Hematopoietic multipotent progenitor cell treated with erythropoietin and hydrocortisone succinate and interleukin-3 and kit ligand, for 15 days (in vitro differentiated cells): ENCODE measurements at places on chromosomes 3 and 15.

DNA sequence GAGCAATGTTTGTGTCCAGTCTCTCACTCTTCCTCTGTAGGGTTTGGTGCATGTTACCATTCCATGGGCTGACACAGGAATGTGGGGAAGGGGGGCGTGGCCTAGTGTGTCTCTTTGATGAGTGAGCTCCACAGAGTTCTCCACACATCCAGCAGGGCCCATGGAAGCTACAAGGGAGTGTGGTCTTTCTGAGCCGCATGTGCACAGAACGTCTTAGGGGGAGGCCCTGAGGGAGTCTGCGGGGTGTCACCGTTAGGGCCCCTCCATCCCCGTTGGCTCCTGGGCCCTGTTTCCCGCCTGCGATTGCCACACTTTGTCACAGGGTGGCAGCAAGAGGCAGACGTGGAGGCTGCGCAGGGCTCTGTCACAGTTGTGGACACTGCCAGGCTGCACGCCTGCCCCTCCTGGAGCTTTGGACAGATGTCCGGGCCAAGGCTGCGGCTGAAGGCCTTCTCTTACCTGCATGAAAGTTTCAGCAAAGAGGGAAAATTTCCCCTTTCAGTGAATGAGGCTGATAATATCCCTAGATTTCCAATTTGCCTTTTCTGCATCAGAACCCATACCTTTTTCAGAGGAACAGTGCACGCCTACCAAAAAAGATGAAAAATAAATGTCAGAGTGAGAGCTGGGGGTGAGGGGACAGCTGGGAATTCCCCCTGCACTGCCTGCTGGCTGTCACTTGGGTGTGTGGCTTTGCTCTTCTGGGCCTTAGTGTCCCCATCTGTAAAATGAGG lies 24.3 kb downstream of the CACNA2D3 start:
- DNase-seq: no peak

- DNase-seq: no peak
These were observed 210.4 kb downstream of the MCTP2 start for GRCh38 chr15:94441760-94442159.

DNA sequence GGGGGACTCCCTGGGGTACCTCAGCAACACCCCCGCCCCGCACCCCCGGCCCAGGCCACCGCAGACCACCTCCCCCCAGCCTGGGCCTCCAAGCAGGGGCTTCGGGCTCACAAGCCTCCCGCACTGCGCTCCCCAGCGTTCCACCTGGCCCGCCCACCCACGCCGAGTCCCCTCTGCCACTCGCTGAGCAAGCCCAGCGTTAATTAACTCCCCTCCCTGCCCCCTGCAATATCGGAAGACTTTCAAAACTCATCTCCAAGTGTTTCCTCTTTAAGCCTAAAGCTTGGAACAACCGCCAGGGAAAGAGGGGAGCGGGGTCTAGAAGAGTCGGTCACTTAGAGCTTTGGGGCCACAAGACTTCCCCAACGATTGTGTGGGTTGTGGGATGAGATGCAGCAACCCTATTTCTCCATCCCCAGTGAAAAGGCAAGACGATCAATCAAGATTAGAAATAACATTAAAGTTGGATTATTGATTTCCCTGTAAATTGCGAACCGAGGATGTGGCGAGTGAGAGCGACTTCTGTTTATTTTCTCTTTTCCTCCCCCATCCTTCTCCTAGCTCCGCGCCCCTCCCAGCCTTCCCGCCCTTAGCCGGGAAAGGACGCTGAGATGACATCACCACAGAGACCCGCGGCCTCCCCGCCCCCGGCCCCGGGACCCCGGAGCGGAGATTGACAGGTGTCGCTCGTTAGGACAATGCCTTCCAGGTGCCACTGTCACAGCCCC lies 30.2 kb downstream of the NR2F2 start:
- DNase-seq: no peak

- no peak for DNase-seq
These were observed 16.2 kb downstream of the ZNF609 start for GRCh38 chr15:64476550-64476949.

DNA sequence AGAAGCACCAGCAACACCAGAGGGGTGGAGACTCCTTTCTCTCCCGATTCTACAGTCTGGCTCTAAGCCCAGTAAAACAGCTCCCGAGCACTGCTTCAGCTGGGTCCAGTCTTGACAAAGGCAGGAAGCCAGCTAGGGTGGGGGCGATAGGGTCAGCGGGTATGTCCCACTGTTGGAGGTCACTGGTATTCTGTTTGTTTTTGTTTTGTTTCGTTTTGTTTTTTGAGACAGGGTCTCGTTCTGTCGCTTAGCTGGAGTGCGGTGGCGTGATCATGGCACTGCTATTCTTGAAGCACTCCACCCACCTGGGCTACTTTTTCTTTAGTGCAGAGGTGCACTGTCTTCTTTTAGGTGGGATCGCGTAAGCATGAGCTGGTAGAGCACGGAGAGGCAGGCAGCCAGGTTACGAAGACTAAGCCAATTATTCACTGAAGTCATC lies 16.3 kb downstream of the GCSAM start:
- DNase-seq: no peak

DNA sequence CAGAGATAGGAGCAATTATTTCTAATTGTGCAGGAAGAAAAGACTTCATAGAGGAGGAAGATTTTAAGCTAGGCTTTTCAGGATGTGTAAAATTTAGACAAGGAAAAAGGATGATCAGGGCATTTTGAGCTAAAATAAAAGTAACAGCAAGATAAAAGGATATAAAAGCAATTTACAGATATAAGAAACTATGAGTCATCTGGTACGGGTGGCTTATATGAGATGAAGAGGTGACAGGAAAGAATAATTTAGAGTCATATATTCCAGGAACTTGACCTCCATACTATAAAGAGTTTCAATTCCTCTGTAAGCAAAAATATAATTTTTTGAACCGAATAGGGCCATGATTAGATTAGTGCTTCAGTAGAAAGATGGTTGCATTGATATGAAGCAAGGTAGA lies 273.7 kb downstream of the RBMS3 start:
- no peak for DNase-seq

DNA sequence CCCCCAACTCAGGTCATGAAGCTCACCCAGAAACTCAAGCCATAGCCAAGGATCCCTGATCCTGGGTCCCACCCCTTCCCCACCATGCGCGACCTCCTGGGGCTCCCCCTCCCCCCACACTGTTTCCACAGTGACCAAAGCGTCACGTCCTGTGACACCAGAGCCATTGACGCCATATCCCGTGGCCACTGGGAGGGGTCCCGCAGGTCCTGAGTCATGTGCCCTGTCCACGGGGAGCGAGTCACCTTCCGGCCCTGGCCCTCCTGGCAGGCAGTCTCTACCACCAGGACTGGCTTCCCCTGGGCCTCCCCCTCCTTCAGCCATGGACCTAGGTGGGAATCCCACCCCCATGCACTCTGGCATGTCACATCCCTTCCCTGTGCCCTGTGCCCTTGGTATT lies 15.6 kb downstream of the SEMA3F start:
- no peak for DNase-seq
